ENCODE measurements at places on chromosomes 5 and 9.

DNA sequence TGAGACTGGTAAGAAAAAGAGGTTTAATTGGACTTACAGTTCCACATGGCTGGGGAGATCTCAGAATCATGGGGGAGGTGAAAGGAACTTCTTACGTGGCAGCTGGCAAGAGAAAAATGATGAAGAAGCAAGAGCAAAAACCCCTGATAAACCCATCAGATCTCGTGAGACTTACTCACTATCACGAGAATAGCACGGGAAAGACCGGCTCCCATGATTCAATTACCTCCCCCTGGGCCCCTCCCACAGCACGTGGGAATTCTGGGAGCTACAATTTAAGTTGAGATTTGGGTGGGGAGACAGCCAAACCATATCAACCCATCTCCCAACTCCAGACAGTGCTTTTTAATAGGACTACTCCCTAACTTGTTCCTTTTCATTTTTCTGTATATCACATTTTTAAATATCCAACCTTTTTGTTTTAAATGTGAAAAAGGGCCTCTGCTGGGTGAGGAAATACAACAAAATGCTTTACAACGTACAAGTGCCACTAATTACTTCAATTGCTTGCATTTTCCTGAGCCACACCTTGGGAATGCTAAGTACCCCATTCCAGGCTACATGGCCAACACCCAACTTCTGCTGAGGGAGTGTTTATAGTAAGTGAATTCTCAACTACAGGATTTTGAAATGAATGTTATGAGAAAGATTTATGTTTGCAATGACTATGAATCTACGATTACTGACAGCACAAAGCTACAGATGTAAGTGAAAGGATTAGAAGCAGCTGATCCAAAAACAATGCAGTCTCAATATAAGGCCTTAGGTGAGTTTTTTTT, 294.1 kb upstream of the CD180 start:
- DNase-seq = no peak

GRCh38 chr9:82020331-82020730, 31.8 kb downstream of the SPATA31D1 start:
- DNase-seq = no peak

- no peak for DNase-seq
Measured at GRCh38 chr5:159324102-159324755, 6.1 kb downstream of the IL12B start.

DNA sequence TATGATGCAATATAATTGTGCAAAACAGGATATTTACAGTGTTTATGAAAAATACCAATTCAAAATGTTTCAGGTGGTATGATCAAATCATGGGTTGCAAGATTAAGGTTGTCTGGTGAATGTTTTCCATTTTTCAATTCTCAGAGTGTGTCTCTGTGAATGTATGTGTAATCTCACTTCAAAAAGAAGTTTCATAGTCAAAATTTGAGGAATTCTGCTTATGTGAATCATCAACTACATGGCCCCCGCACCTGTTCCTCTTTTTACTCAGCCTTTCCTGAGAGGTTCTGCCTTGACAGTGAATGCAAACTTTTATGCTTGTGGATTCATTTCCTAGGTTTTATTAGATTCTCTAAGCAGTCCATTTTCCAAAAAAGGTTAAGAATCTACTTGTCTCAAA, 32.1 kb downstream of the KCTD16 start:
- no peak for DNase-seq

- no peak for DNase-seq
Measured at GRCh38 chr9:9679433-9679832, 933.4 kb downstream of the PTPRD start.

DNA sequence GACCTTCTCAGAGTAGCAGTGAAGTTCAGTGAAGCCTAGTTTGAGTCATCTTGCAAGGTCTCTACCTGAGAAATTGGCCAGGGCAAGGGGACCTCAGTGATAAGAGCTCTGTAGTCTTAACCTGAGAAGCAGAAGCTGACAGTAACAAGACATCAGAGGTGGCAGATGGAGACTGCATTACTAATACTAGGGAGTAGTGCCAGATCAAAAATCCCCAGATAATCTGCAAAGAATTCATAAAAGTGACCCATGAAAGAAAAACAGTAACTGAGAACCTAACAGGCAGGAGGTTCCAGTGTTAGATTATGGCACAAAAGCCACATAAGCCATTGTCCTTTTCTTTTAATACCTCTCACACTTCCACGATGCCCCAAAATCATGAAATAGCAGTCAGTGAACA, 175.5 kb downstream of the MUSK start:
- DNase-seq = no peak

GRCh38 chr9:21454149-21454548, 13.9 kb downstream of the IFNA1 start:
- no peak for DNase-seq

DNA sequence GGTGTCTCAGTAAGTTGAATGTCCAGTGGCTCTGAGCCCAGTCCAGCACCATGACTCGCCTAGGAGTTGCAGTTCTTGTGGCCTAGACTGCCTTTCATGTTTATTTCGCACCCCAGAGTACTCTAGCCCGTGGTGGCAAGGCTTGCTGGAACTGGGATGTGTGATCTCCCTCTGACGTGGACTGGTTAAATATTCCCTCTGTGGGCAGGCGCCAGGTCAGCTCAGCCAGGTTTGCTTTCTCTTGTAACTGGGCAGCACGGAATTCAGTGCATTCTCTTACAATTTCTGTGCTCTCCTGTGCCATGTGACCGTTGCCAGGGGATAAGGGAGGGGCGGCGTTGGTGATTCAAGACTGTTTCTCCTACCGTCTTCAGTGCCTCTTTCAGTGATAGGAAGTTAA, 270.8 kb downstream of the KDM4C start:
- no peak for DNase-seq

Data from neural progenitor cell (in vitro differentiated cells).